HL-60 (cell line): ENCODE measurements at places on chromosomes 2 and 18.

DNA sequence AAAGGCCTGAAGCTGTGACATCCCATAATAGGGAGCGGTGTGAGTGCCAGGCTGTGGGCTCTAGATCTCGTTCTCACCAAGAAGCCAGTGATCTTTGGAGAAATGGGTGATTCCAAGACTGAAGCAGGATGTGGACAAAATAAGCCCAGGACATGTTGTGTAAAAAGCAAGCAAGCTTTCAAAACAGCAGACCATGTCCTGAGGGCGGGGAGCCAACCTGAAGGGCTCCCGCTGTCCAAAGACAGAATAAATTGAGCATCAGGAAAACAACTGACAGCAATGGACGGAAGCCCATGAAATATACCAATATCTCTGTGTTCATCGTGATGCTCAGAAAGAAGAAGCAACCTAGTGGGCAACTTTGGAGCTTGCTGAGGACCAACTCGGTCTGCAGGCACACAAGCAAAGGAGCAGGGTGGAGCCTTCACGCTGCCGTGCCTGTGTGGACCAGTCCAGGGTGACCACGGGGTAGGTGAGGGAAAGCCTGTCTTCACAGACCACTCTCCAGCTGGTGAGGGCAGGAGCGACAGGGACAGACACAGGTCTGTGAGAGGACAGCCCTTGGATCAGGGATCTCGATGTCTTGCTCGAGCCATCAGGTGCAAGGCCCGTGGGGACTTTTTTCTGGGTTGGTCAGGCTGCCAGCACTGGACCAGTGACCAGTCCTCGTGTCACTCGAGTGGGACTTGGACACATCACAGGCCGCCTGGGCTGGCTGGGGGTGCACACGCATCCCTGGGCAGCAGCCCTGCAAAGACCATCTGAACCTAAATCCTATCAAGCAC is 21.5 kb downstream of the MTERF4 start:
- no peak for DNase-seq

GRCh38 chr2:104321116-104321795 is 532.7 kb upstream of the POU3F3 start:
- DNase-seq = no peak

- DNase-seq = no peak
These were observed 66.7 kb downstream of the PDE1A start for GRCh38 chr2:182359990-182360662.

DNA sequence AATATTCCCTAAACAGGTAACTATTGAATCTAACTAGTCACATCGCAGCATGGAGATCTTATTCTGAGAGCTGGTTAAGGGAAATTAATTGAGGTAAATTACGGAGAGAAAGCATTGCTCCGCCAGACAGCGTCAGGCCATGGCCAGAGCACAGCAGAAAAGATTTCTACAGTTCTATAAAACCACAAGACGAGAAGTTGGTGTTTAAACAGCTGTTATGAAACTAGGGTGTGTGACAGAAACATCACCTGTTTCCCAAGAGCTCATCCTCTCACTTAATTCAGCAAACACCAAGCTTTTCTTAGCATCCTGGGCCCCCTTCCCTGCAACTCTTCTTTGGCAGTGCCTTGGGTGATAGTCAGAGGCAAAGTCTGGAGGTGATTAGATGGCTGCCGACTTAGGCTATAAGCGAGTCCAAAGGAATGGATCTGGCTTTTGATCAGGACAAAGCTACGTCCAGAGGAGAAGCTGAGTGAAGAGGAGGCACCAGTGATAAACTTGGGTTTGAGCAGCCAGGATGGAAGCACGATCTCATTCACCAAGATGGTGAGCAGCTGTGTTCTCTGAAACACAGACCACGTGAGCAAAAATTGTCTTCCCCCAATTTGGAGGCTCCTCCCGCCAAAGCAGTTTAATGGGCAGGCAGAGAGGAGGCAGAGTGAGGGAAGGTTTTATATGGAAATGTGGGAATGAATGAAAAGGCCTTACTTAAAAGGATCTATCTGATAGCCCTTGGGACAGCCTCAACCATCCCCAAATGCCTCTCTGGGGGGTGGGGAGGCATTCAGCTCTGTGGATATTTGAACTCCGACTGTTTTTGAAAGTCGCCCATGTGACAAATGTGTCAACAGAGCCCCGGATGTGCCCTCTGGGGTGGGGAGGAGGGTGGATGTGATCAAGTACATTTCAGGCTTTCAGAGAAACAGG is 57.8 kb downstream of the PKDCC start:
- DNase-seq = no peak

- no peak for DNase-seq
These were observed at the start of gene STON1 for GRCh38 chr2:48530033-48530811. Gene STON1 (plus strand): TSS chr2:48530154. CDS start chr2:48580634, 50,480 bp downstream.

DNA sequence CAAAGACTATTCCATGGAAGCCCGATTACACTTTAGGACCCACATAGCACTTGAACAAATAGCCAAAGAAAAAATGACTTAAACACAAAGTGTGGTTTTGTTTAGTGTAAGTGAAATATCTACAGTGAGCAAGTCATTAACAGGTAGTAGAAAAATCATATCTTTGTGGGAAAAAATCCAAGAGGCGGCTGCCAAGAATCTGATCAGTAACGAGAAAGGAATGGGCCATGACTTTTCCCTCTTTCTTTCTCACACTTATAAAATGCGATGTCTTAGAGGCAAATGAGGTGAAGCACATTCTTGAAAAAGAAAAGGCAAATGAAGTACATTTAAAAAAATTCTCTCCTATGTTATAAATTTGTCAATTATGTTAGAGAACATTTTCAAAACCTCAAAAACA is 12.9 kb upstream of the GEMIN6 start:
- no peak for DNase-seq

- DNase-seq = no peak
These were observed 4.5 kb downstream of the LPIN1 start for GRCh38 chr2:11750917-11751316.

GRCh38 chr2:121345887-121346286 is 60.9 kb upstream of the TFCP2L1 start:
- no peak for DNase-seq

DNA sequence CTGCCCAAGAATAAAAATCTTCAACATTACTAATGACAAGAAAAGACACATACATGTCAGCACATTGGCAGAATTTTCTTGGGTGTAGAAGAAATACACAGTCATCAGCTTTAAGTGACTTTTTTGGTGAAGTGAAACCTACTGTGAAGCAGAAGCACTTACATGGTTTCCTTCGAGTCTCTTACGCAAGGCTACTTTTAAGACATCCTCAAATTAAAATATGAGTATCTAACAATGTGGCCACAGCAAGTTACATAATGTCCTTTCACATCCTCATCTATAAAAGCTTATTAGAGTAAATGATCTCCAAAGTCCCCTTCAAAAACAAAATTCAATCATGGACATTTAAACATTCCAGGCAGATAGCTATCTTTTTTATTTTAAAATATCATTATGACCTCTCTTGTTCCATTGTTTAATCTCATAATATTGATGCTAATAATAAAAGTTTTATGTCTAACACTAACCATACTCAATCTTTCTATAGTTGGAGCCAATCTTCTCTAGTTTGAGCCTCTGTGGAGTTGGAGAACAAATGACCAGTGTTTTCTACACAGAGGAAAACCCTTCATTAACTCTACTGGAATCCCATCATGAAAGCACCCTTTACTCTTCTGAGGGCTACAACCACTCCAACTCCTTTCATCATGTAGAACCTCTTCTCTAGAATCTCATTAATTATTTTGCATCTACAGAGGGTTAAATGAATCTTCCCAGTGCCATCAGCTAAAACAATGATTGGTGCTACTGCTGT is 182.2 kb upstream of the ZFP36L2 start:
- peak; percentile 68 for DNase-seq

GRCh38 chr2:2901384-2902345 is 476.0 kb downstream of the EIPR1 start:
- DNase-seq = no peak

DNA sequence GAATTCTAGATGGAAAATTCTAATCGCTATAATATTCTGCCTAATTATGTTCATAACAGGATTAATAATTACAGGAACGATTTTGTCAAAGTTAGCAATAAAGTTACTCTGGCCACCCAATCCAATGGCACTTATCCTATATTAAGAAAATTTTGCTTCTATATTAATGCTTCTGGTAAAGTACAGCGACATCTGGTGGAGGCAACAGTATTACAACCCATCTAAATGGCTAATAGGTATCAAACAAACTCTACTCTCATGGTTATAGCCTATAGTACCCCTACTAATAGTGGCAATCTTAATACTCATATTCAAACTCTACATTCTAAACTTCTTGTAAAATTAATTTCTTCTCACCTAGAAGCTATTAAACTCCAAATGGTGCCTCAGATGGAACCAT is 1084.7 kb upstream of the LRRTM1 start:
- no peak for DNase-seq

- no peak for DNase-seq
These were observed 141.8 kb upstream of the ST6GAL2 start for GRCh38 chr2:107027810-107028209.

DNA sequence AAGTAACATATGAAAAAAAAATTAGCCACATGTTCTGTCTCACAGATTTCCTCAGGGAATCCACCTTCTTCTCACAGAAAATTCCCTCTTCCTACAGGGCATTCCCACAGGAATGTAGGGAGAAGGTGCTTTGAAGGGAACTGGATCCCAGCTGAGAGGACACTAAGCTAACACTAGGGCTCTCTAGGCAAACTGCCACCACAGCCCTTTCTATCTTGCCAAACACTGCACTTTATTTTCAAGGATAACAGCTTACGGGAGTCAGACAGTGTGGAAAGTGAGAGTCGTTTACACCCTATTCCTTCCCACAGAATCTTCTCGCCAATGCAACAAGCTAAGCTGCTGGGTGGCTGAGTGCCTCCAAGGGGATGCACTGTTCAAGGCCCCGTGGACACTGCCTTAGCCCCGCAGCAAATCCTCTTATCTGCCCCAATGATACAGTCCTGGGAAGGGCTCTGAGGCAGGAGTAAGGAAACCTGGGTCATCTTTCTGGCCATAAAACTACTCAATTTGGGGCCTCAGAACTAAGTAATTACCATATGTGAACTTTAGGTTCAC is 76.9 kb downstream of the CCDC93 start:
- DNase-seq = no peak

- DNase-seq = no peak
These were observed 139.3 kb downstream of the MYCN start for GRCh38 chr2:16079637-16080036.

GRCh38 chr2:97732436-97733340 is 19.3 kb downstream of the ZAP70 start:
- no peak for DNase-seq

- DNase-seq = no peak
These were observed 1480.0 kb downstream of the LRP1B start for GRCh38 chr2:140650825-140651224.

GRCh38 chr2:11357428-11357972 is 13.1 kb upstream of the ROCK2 start:
- DNase-seq = no peak

- no peak for DNase-seq
These were observed 1096.8 kb upstream of the ACVR2A start for GRCh38 chr2:146748046-146748445.

GRCh38 chr2:216348756-216349308 is 23.5 kb downstream of the MARCHF4 start:
- no peak for DNase-seq

GRCh38 chr18:72783530-72783929 is 84.3 kb downstream of the NETO1 start:
- DNase-seq = no peak

- peak; percentile 46 for DNase-seq
These were observed 169.2 kb upstream of the APCDD1 start for GRCh38 chr18:10285283-10285640.

- no peak for DNase-seq
These were observed 11.7 kb upstream of the ACYP2 start for GRCh38 chr2:54103454-54104314.

DNA sequence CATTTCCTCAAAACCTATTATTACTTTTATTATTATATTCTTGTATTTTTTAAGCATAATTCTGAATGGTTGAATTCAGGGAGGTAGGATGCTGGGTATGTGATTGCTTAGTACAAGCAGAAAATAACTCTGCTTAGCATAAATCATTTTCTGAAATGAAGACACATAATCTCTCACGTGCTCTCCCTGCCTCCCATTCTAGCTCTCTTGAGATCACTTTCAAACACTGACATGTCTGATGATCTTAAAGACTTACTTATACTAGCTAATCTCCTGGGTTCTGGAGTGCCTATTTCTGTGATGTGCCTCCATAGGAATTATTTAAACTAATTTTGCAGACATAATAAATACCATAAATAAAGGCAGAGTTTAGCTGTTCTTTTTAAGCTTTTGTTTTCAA is 1136.0 kb downstream of the SUCLG1 start:
- no peak for DNase-seq

DNA sequence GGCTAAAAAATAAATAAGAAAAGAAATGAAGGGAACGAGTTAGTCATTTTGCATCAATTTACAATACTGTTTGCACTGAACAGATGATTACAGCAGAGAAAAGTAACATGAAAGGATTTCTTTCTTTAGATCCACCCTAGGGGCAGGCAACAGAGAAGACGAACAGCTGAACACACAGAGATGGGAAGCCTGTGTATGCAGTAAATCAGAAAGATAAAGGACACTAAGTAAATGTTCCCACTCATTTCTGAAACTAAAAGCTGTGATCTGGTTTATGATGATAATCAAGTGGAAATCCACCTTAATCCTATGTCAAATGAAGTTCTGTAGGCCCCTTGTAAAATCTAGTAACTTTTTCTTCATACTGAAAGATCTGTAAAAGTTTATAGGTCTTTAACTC is 54.2 kb downstream of the AKAIN1 start:
- no peak for DNase-seq

DNA sequence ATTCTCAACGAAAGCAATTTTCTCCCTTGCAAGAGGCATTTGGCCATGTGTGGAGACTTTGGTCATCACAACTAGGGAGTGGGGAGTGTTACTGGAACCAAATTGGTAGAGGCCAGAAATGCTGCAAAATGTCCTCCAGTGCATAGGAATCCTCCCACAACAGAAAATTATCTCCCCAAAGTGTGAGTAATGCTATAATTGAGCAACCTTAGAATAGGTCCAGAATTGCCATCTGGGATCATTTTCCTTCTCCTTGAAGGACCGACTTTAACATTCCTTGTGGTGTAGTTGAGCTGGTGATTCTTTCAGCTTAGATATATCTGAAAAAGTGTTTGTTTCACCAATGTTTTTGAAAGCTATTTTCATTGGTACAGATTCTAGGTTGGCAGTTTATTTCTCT is 111.2 kb upstream of the SMIM21 start:
- DNase-seq = no peak

- DNase-seq = no peak
These were observed 423 bp upstream of the TTC27 start for GRCh38 chr2:32627441-32627813.

DNA sequence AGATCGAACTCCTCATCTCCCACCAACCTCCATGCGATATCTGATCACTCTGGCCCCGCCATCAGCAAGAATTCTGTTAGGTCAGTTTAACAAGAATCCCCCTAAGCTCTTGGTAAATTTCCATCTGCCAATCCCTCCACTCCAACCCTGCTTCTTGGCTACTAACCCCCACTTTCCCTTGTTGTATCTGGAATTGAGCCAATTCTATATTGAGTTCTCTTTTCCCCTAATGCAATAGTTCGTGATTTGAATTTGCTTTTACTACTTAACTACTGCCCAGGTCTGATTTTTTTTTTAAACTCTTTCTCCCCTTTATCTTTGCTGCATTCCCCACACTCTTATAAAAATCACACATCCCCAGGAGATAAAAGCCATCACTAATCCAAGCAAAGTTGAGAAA is 159.3 kb upstream of the STK17B start:
- DNase-seq = no peak
